ENCODE measurements at places on chromosomes 16 and 17. TPM values are rescaled to one million over a fixed set of nuclear protein-coding genes. Genes with fewer than 3 reads are reported as not detected.

DNA sequence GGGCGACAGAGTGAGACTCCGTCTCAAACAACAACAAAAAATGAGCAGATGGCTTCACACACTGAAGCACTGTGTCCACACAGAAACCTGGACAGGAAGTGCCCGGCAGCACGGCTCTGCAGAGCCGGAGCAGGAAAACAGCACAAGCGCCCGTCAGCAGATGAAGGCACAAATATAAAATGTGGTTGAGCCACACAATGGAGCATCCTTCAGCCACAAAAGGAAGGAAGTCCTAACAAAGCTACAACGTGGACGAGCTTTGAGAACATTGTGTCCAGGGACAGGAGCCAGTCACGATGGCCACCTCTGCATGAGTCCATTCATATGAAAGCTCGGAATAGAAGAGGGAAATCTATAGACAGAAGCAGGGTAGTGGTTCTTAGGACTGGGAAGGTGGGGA is 15.7 kb downstream of the RHBDF2 start:
- no peak for DNase-seq

- DNase-seq, result no peak
Observed at GRCh38 chr17:2903193-2903974, 107.1 kb downstream of the RAP1GAP2 start.

- DNase-seq, result no peak
Observed at GRCh38 chr17:12227547-12227946, 206.9 kb downstream of the MAP2K4 start.

- no peak for DNase-seq
Observed at GRCh38 chr16:70370924-70371323, 24.2 kb downstream of the DDX19A start.

GRCh38 chr17:42775534-42776098 is 2.4 kb downstream of the VPS25 start:
- no peak for DNase-seq

GRCh38 chr17:33481652-33482051 is 188.6 kb upstream of the ASIC2 start:
- DNase-seq, result no peak

- peak; percentile 98 for DNase-seq
Observed at GRCh38 chr17:58658804-58659713, 32.8 kb downstream of the TEX14 start.

- no peak for DNase-seq
Observed at GRCh38 chr17:64687961-64688360, 25.9 kb upstream of the SMURF2 start.

Gene HOXB5
- total RNA-seq, result 0.32 TPM

Measured in fibroblast of villous mesenchyme (primary cell).